Caudate nucleus (tissue), 63 donors: ENCODE measurements at places on chromosomes 5 and 9.

DNA sequence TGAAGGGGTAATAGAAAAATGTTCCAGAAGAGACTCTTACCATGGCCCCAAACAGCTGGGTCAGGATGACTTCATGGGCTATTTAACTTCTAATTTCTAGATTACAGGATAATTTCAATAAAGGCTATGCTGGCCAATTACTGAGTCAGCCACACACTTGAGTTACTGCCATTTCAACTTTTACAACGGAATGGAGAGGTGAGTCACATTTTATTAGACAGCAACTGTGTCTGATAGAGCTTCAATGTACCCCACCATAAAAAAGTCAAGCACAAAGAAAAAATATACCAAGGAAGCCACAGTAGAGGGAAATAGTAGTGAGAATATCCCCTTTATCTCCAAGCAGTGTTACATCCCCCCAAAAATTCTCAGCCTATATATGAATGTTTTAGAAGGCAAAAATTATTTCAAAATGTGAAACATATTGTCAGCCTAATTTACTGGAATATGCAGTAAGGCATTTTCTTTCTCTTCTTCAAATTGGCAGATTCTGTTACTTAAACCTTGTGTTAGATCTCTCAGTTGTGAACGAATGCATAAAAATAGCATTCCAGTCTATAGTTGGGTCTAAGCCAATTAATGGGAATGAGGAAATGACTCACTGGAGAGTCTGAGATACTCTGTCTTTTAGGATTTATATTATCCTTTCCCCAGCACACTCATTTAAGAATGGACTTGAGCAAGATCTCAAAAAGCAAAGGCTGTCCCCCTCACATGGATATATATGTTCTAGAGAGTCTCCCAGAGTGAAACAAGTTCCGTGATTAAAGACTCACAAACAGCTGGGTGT is 47.1 kb upstream of the RAI14 start:
- no peak for DNase-seq

DNA sequence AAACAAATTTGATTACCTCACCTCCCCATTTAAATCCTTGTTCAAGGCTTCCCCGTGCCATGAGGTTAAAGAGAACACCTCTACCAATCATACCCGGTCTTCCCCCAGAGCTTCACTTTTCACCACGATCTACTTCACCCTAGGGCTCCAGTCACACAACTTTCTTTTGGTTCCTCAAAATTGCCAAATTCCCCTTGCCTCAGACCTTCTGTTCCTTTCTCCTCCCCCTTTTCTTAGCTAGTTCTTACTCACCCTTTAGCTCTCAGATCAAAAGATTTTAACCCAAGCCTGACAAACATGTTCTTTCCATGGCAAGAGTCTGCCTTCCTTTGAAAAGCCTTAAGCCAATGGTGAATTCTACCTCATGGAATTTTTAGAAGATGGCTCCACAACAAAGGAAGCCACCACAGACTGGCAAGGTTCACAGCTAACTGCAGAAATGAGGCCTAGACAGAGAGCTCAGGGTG is 56.7 kb downstream of the MAPKAP1 start:
- DNase-seq, result no peak

- DNase-seq, result no peak
These were observed 2.7 kb upstream of the IRF1 start for GRCh38 chr5:132493241-132493640.

DNA sequence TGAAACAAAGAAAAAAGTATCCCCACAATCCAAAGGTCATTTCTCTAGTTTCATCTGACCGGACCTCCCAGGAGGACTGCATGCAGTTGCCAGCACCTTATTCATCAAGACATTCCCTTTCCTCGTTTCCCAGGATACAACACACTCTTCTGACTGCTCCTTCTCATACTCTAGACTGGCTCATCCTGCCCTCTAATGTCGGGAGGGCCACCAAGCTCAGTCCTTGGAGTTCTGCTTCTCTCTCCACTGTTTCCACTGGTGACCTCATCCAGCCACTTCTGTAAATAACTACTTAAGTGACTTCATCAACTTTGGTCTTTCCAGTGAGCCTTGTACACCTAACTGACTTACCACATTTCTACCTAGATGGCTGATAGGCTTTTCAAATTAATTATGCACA is 179.1 kb downstream of the EPB41L4A start:
- DNase-seq, result no peak

- DNase-seq, result peak; percentile 6
These were observed 28.4 kb upstream of the SLC12A7 start for GRCh38 chr5:1140171-1140817.

DNA sequence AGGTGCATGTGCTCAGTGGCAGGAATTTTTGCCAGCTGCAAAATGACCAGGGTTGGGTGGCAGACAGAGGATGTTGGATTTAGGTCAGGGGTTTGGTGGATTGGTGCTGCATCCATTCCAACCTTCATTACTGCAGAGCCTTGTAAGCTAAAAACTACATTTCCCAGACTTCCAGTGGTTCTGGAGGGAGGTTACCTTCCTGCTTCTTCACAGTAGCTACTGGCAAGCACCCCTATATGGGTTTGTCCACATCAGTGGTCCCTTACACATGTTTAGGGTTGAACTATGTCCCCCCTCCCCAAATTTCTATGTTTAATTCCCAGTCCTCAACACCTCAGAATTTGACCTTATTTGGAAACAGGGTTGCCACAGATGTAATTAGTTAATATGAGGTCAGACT is 20.7 kb upstream of the IL17B start:
- no peak for DNase-seq

- DNase-seq, result no peak
These were observed 167.4 kb downstream of the TSSK1B start for GRCh38 chr5:113267361-113267900.

DNA sequence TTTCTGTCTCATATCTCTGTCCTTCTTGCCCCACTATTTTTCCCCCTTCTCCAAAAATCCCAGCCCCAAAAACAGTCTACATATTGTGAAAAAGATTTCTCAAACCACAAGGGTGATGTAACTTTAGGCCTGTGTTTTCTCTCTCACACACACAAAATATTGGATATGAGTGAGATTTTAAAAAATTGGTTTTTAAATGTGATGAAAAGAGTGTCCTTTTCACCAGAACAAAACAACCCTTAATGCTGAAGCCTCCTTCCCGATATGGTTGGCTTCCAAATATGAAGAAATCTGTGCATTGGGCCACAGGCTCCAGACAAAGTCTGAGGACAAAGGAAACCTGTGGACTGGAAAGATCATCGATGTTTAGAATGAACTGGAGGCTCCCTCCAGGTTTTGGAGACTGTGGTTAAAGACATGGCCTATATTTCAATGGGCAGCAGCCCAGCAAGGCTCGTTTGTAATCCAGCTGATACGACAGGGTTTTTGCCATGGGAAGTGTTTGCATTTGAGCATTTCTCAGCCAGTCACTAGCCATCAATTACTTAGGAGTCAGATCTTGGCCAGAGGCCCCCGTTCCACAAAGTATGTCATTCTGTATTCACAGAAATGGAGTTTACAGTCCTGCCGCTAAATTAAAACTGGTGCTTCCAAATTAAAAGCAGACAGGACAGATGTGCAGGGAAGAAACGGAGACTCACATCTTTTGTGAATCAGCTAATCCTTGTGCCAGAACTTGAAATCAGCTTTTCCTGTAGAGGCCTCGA is 546.3 kb downstream of the EBF1 start:
- no peak for DNase-seq

DNA sequence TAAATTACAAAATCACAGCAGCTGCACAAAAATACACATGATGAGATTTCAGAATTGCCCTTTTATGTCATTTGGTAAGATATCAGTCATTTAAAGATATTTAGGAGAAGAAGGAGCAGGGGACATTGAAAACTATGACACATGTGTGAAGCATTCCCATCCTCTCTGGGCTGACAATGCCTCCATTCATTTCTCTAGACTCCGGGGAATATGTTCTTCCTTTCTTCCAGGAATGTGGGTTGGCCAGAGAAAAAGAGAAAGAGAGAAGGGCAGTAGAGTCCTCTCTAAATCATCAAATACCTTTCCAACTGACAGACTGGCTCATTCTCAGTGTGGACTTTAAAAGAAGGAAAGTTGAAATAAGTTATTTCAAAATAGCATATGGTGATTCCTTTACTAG is 205.6 kb upstream of the ADAMTSL1 start:
- DNase-seq, result no peak

DNA sequence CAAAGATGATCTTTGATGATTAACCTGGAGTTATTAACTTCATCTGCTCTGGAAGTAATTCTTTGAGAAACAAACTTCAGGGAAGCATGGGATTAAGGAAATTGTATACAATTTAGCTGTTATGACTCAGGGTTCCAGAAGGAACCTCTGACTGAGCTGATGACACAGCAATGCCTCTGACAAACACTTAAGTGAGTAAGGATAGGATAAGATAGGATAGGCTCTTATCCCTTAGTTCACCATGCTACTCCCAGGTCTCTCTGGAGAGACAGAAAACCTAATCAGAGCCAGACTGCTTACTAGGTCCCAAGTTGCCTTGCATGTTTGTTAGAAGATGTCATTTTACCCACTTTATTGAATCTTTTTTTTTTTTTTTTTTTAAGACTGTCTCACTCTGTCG is 12.6 kb upstream of the TMEM38B start:
- no peak for DNase-seq

DNA sequence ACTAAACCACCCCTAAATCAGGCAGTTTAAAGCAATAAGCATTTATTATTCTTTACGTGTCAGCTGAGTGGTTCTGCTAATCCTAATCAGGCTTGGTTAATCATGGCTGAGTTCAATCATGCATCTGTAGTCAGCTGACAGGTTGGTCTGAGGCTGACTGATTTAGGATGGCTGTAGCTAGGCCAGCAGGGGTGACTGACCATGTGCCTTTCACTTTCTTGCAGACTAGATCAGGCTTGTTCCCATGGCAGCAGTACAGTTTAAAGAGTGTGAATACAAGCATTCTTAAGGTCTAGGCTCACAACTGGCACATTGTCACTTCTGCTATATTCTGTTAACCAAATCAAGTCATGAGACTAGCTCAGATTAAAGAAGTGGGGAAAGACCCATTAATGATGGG is 16.1 kb upstream of the MPDZ start:
- no peak for DNase-seq

- no peak for DNase-seq
These were observed 365.2 kb upstream of the TUSC1 start for GRCh38 chr9:26043431-26043830.

DNA sequence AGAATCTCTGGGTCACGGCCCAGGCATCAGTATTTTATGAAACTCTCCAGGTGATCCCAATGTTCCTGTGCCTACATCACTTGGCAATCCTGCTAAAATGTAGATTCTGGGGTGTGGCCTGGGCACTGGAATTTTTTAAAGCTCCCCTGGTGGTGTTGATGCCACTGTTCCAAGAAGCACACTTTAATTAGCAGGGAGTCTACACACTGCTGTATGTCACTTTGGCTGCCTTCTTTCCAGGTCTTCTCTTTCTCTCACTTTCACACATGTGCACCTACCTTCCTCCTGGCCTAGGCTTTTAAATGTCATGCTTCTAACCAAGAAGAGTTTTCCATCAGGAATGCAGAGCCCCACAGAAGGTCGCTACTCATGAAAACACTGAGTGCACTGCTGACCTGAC is 136.0 kb upstream of the ALDH1B1 start:
- no peak for DNase-seq

- no peak for DNase-seq
These were observed 61.1 kb upstream of the MAN2A1 start for GRCh38 chr5:109628591-109628990.

DNA sequence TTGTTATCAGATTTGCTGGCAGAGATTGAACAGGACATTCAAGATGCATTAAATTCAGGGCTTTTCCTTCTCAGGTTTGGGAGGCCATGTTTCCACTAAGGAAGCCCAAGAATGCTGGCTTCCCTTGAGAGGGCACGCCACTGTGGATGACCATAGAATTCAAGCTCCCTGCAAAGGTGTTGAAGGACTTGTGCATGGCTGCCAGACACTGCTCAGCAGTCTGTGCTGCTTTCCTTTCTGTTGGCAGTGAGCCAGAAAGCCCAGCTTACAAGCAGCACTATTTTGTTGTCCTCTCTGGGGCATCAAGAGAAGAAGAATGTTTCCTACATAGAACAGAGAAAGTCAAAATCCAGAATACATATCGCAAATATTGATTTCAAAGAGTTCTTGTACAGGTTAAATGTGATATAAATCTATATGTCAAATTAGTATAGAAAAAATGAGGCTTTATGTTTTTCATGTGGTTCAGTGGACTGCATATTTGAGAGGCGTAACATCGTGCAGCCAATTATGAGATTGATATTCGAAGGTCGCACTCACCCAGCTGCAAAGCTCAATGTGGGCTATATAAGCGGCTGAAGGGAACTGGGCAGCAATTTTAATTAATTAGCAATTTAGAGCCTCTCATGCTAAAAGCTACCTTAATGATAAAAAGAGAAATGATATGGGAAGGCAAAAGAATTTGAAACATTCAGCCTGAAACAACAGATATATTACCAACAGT is 103.1 kb upstream of the ISL1 start:
- no peak for DNase-seq

DNA sequence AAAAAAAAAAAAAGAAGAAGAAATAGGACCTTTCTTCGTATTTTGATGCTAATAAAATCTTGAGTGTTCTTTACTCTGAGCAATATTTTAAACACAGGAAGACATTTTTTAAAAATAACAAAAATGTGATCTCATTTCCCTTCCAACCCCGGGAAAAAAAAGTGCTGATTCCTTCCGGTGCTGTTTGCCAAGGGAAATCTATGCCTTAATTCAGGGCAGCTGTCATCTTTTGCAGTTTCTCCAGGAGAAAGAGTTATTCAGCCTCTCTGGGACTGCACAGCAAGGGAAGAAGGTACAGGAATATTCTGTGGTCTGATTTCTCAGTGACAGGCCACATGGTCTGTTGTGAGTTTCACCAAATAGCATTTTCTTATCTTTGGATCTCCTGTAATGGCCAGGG is 291.9 kb upstream of the IRX1 start:
- DNase-seq, result no peak

- DNase-seq, result no peak
These were observed 226.2 kb downstream of the EPB41L4A start for GRCh38 chr5:112192866-112193265.

DNA sequence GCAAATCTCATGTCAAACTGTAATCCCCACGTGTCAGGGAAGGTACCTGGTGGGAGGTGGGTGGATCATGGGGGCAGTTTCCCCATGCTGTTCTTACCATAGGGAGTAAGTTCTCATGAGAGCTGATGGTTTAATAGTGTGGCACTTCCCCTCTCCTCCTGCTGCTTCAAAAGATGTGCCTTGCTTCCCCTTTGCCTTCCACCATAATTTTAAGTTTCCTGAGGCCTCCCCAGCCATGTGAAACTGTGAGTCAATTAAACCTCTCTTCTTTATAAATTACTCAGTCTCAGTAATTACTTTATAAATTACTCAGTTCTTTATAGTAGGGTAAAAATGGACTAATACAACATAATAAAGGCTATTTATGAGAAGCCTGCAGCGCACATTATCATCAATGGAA is 7.1 kb upstream of the CNTRL start:
- no peak for DNase-seq

GRCh38 chr5:150227036-150227435 is 37.2 kb downstream of the SLC6A7 start:
- DNase-seq, result no peak

- no peak for DNase-seq
These were observed 47.6 kb downstream of the ACO1 start for GRCh38 chr9:32431940-32432555.

GRCh38 chr5:157479166-157479565 is 19.2 kb downstream of the NIPAL4 start:
- DNase-seq, result no peak

- no peak for DNase-seq
These were observed 26.3 kb downstream of the SPZ1 start for GRCh38 chr5:80346055-80346454.
